ENCODE measurements at places on chromosomes 11 and 22. TPM values are rescaled to one million over a fixed set of nuclear protein-coding genes. Genes with fewer than 3 reads are reported as not detected.
A peak's percentile ranks its signal among the peaks of the same experiment; 100 is the strongest.

Gene NCR3LG1
- 2.3 TPM for total RNA-seq

DNA sequence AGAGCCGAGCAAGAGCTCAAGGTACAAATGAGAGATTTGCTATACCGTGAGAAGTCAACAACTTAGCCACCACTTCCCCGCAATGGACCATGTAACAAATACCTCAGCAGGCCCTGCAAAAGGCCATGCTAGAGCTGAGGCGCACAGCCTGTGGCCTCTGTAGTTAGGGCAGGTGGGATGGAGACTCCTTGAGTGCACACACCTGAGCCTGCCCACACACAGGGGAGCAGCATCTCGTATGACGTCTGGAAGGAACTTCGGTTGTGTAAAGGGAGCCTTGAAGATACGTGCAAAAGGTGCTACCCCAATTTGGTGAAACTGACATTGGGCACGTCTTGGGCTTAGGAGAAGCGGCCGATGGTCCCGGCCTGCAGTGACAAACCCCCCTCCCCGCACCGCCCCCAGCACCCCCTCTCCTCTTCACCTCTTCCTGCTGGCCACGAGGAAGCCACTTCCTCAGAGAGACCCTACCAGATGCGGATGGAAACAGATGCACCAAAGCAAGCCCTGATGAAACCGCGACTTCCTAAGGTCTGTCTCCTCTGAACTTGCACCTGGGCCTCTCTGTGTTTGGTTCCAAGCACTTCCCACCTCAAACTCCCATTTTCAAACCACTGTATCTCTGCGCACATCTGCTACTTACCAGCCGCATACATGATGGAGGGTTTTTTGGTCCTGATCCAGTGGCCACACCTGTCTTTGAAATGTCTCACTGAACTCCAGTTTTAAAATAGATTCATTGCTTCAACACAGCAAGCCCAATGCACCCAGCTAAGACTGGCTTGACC is 10.6 kb downstream of the CDPF1 start:
- DNase-seq, result no peak

Gene CHORDC1
- total RNA-seq, result 70.5 TPM

Gene VSIG2
- total RNA-seq, result 0.40 TPM

GRCh38 chr11:3627291-3627690 is 14.5 kb downstream of the ART5 start:
- DNase-seq, result peak; percentile 99

GRCh38 chr11:121450401-121450800 is 1.7 kb upstream of the SORL1 start:
- DNase-seq, result no peak

Data from epithelial cell of proximal tubule (primary cell).